ENCODE measurements at places on chromosomes 5 and 9.
A peak's percentile ranks its signal among the peaks of the same experiment; 100 is the strongest.

DNA sequence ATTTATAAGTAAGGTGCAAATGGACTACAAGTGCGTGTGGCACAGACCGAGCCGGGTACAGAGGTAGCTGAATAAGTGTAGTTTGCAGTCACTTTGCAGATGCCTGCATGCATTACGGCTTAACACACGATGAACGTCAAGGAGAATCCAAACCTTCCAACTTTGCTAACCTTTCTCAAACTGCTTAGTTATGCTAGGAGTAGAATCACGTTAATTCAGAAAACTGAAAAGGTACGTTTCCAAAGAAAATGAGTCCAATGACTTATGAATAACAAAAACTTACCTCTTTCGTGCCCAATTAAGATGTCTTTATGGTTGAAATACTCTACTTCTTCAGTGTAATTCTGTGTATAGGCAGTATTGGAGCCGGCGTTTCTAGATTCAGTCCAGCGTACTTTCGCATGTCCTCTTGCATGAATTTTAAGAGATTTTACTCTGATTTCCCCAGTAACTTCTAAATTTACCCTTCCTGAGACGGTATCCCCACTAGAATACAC lies 539 bp downstream of the ARRDC3 start:
- DNase-seq: peak; percentile 20

DNA sequence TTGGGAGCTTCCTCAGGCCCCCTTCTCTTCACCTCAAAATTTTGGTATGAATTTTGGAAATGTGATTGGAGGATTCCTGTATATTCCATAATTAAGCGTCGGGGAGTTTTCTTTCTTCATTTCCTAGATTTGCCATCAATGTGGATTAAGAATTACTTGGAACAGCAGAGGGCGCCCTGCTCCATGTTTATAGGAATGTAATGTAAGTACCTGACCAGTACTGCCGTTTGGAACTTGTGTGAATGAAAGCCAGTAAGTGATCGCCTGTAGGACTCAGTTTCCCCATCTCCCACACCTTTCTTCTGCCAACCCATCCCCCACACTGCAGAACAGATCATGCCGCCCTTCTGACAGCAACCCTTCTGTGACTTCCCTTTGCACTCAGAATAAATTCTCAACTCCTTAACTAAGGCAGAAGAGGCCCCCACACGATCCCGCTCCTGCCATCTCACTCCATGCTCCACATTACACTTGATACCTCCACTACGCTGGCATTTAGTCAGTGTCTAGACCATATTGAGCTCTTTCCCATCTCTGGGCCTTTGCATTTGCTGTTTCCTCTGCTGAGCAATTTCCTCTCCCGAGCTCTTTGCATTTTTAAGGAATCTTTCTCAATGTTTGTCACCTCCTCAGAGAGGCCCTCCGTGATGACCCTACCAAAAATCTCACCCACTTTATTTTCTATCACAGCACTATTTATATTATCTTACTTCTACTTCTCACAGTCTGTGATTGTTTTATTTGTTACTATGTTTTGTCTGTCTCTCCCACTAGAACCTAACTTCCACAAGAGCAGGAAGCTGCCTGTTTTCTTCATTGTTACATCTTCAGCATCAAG lies 79.5 kb upstream of the HTR4 start:
- DNase-seq: peak; percentile 71

GRCh38 chr5:176784218-176785165 lies 25.9 kb upstream of the UNC5A start:
- DNase-seq: peak; percentile 87

DNA sequence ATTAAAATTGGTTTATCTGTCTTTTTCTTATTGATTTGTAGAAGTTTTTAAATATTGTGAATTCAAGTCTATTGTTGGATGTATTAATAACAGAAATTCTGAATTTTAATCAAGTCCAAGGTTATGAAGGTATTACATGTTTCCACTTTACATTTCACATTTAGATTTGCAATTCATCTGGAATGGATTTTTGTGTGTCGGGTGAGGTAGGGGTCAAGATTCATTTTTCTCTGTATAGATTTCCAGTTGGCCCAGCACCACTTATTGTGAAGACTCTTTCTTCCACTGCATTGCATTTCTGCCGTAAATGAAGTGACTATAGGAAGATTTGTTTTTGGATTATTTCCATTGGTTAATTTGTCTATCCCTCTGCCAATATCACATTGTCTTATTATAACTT lies 35.5 kb upstream of the DMRT2 start:
- DNase-seq: no peak

DNA sequence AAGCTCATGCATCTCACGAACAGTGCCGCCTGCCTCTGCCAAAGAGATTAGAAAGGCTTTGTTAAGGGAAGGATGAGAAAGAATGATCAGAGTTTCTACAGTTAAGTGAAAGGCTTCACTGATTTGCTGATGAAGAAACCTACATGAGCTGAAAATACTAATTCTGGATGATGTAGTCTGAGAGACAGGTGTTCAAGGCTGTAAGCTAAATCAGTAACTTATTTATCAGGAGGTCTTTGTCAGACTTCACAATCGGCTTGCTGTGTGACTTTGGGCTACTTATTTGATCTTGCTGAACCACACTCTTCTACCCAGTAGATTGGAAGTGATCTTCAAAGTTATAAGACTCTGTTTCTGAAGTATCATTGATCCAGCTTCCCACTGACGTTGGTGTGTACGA lies 264.2 kb downstream of the RAB3C start:
- DNase-seq: no peak
